ENCODE measurements at places on chromosomes 11 and 22.

DNA sequence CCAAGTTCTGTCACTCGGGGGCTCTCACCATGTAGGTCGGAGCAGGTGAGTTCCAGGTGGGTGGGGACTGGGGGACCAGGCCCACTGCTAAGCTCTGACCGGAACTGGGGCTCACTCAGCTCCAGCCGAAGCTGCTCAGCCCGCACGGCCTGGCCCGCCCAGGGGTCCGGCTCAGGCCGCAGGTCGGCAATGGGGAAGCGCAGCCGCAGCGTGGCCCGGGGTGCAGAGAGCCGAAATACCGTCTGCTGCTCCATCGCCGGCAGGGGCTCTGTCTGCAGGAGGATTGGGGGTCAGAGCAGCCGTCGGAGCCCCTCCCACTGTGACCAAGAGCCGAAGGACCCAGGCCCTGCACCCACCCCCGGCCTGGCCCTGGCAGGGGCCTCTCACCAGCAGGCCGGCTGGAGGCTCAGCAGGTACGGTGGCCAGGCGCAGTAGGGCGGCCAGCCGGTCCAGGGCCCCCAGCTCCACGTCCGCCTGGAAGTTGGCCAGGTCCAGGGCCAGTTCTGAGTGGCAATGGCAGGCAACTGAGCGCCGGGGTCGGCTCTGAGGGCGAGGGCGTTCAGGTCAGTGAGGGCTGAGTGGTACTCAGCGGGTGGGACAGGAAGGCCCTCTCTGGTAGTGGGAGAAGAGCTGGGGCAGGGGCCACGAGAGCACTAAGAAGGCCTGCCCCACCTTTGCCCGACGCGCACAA, 7.2 kb downstream of the ATG2A start:
- DNase-seq, result no peak

DNA sequence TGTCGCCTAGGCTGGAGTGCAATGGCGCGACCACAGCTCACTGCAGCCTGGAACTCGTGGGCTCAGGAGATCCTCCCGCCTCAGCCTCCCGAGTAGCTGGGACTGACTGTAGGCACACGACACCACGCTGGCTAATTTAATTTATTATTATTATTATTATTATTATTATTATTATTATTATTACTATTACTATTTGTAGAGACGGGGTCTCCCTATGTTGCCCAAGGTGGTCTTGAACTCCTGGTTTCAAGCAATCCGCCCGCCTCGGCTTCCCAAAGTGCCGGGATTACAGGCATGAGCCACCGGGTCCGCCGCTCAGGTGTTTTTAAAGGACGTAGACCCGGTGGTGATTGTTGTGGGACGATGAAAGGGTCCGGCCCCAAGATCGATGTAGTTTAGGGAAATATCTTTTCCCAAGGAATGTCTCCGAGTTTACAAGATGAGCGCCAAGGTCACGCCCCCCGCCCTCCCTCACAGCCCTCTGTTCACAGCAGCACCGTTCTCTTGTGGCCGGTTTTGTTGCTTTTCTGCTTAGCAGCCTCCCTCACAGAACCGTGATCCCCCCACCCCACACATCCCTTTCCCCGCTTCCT, 728 bp upstream of the POGLUT3 start:
- no peak for DNase-seq

GRCh38 chr11:133965031-133965601, 8.3 kb upstream of the IGSF9B start:
- DNase-seq, result no peak

GRCh38 chr11:72141066-72141465, 5.5 kb downstream of the FOLR3 start:
- DNase-seq, result no peak

- DNase-seq, result no peak
Observed at GRCh38 chr11:132610216-132610615, 922.1 kb downstream of the OPCML start.

GRCh38 chr11:61134801-61135257, 26.4 kb downstream of the VPS37C start:
- DNase-seq, result no peak

GRCh38 chr11:47448566-47449427, at the start of gene RAPSN:
Gene RAPSN, minus strand, starts transcription at chr11:47449136. Its CDS starts 172 bp downstream, at chr11:47448964.
- DNase-seq, result no peak

DNA sequence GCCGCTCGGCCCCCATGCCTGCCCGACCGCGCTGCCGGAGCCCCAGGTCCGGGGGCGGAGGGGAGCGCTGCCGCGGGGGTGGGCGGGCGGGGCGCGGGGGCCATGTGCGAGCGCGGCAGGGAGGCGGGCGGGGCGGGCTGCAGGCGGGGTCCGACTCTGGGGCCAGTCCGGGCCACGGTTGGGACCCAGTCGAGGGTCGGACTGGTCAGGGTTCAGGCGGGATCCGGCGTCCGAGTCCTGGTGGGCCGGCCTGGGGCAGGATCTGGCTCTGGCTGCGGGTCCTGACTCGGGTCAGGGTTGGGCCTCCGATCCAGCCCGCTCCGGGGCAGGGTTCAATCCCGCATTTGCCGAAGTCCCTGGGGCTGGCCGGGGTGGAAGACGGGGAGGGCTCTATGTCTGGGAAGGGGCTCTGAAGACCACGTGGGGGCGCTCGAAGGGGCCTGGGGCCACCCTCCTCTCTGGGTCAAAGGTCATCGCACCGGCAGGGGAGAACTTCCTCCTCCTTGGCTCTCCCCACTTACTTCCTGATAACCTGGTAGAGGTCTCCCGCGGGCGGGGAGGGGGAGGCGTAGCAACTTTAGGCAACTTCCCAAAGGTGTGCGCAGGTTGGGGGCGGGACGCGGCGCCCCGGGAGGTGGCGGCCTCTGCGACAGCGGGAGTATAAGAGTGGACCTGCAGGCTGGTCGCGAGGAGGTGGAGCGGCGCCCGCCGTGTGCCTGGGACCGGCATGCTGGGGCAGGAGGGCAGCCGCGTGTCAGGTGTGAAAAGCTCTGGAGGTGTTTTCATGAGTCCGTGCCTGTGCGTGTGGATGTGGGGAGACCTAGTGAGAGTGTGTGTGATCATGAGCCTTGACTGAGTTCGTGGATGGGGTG, 603 bp downstream of the ESRRA start:
- DNase-seq, result peak; percentile 59

DNA sequence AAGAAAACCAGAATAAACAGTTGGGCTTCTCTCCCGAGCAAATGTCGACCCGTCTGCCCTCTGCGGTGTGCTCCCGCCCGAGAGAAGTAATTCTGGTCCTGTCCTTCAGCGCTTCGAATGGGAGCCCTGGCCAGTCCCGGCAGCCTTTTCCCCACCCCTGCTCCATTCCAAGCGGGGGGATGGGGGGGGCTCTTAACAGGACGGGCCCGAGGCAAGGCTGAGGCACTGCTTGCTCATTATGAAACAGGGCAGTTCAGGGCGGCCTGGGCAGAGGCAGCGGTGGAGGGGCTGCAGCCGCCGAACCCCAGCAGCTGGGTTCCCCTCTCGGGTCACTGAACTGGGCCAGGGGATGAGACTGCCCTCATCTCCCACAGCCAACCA, 9.1 kb downstream of the BACE1-AS start:
- no peak for DNase-seq

- no peak for DNase-seq
Observed at GRCh38 chr11:96125400-96125799, 201.5 kb upstream of the MTMR2 start.

- DNase-seq, result no peak
Observed at GRCh38 chr22:35257002-35257320, 332 bp upstream of the HMGXB4 start.

DNA sequence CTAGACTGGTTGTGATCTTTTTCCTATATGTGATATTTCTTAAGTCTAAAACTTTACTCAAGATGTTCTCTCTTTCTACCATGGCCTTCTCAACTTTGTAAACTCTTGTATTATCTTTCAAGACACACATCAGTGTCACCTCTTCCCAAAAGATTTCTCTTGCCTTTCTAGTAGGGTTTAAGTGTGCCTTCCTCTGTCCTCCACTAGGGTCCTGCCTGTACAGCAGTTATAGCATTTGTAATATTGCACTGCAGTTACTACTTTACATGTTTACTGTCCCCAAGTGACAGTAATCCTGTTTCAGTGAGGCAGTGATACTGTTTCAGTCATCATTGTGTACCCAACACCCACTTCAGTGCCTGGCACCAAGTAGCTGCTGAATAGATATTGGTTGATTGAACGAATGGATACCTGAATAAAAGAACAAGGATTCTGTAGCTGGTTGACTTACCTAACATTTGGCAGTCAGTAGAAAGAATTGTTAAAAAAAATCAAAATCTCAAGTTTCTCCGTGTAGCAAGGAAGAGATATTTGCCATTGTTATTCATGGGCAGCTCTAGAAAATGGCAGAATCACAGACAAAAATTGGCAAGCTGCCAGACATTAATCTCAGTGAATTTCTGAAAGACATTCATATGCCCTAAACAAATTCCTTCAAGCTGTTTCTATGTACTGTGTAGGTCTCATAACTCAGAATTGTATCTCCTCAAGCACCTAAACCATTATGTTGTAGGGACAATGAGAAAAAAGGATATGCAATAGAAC, 79.4 kb downstream of the RBMXL2 start:
- no peak for DNase-seq

DNA sequence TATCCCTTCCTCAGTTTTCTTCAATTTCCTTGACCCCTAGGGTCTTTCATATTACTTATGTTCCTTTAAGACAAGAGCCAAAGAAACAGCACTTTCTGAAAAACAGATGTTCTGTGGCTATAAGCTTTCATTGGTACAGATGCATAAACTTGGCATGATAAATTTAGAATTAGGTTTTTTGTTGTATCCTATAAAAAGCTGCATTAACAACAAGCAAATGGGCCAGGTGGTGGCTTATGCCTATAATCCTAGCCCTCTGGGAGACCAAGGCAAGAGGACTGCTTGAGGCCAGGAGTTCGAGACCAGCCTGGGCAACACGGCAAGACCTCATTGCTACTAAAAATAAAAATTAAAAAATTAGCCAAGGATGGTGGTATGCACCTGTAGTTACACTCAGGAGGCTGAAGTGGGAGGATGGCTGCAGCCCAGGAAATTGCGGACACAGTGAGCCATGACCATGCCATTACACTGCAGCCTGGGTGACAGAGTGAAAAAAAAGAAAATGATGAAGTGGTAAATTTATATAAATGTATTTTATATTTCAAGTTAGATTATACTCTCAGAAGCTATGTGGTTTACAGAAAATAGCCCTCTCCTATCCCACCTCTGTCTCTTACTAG, 18.3 kb downstream of the KMT5B start:
- DNase-seq, result no peak

- DNase-seq, result no peak
Observed at GRCh38 chr11:66889960-66890359, 33.1 kb downstream of the LRFN4 start.

GRCh38 chr11:59271247-59271755, 58.6 kb upstream of the MPEG1 start:
- DNase-seq, result no peak

DNA sequence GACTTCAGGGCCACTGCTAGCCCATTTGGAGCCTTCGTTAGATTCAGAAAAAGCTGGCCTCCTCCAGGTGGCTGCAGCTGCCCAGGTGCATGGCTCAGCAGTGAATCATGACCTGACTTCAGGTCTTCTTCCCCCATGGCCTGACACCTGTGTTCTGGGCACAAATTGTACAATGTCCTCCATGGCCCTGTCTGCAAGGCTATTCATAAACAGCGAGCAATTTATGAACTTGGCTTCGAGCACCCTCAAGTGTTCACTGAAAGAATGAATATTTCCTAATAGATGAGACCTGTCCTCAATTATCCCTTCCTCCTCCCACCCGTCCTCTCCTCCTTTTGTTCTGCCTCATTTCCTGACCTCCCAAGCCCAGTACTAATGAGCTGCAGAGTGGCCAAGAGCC, 12.2 kb upstream of the VPS37C start:
- no peak for DNase-seq

- DNase-seq, result no peak
Observed at GRCh38 chr11:62242021-62242420, at the start of gene SCGB1D2. Gene SCGB1D2, plus strand, starts transcription at chr11:62242239. Its CDS starts 69 bp downstream, at chr11:62242308.

DNA sequence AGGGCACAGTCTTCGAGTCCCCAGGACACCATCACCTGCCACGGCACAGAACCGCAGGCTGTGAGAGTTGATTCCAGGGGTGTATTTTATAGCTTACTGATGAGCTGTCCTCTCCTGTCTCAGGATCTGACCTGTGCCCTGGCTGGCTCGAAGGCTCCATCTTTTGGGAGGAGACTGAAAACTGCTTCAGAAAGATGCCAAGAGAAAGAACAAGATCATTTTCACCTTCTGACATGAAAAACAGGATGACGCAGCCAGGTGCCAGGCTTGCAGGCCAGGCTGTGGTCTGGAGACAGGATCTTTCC, 2.2 kb downstream of the MRGPRD start:
- no peak for DNase-seq

- no peak for DNase-seq
Observed at GRCh38 chr11:43899094-43899493, 18.5 kb downstream of the ALKBH3 start.

GRCh38 chr22:31122532-31123291, at the start of gene INPP5J:
Gene INPP5J, plus strand, starts transcription at chr22:31122966. Its CDS starts 49 bp downstream, at chr22:31123015.
- no peak for DNase-seq

- DNase-seq, result no peak
Observed at GRCh38 chr11:1906181-1906580, 13.3 kb upstream of the TNNT3 start.

- DNase-seq, result no peak
Observed at GRCh38 chr22:46491946-46492345, 45.5 kb downstream of the CELSR1 start.

DNA sequence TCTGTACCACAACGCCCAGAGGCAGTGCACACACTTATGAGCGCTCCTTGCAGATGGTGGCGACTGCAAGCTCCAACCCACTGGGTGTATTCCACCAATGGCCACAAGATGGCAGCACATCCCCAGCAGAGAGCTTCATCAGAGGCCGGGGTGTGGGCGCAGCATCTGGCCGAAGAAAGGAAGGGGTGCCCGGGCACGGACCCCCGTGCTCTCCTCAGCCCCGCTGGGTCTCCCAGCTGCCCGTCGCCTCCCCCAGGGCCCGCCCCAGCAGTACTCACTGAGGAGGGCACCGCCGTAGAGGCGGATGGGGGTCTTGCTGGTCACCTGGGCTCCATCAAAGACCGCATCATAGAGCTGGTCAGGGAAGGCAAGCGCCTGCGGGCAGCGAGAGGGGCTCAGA, 14.2 kb downstream of the TP53I11 start:
- peak; percentile 82 for DNase-seq

- DNase-seq, result no peak
Observed at GRCh38 chr22:37474447-37475090, 11.6 kb downstream of the MFNG start.

DNA sequence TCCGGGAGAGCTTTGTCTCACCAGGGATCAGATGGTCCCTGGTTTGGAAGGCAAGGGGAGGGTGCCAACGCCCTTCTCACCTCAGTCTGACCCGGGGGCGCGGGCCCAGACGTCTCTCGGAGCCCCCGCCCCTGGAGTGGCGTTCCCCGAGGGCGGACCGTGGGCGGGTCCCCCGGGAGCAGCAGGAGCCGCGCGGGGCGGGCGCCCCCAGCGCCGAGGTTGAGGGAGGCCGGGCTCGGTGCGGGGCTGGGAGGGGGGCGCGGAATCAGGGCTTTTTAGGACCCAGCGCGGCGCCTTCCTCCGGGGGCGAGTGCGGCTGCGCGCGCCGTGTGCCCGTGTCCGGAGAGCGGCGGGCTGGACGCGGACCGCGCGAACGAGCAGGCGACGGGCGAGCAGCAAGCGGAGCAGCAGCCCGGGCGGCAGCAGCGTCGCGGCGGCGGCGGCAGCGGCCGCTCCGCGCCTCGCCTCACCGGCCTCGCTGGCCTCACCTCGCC, at the start of gene KCNC1:
KCNC1 (plus strand) TSS at position 364 of the 494 bp plus-strand sequence. CDS start 1,222 bp downstream, outside the sequence.
- no peak for DNase-seq

- no peak for DNase-seq
Observed at GRCh38 chr11:22763166-22763565, 66.4 kb downstream of the SVIP start.

Data from activated CD4-positive, alpha-beta T cell treated with anti-CD3 and anti-CD28 coated beads for 24 hours (primary cell).